ENCODE measurements at places on chromosomes 1 and 21. TPM values are rescaled to one million over a fixed set of nuclear protein-coding genes. Genes with fewer than 3 reads are reported as not detected.
A peak's percentile ranks its signal among the peaks of the same experiment; 100 is the strongest.

The FOXO6 gene
- total RNA-seq, result 0.63 TPM

The LCE1B gene
- not detected for total RNA-seq

The G0S2 gene
- 10.6 TPM for total RNA-seq

The RGS4 gene
- 1.1 TPM for total RNA-seq

The RCAN3 gene
- 14.9 TPM for total RNA-seq

The LGR6 gene
- total RNA-seq, result 1.5 TPM

- H3K27ac ChIP-seq, result peak within 1 kb of the TSS; percentile 82
- H3K36me3 ChIP-seq, result no peaks in the 10 kb centered on the region
- no peaks in the 10 kb centered on the region for H3K27me3 ChIP-seq
- peaks cover 6% of the 10 kb centered on the region for H3K4me1 ChIP-seq
- H3K4me3 ChIP-seq, result peak within 1 kb of the TSS; percentile 69
- DNase-seq, result peak; percentile 93
Observed at GRCh38 chr1:167629681-167630567, at the start of gene RCSD1. TSS of gene RCSD1 (plus strand) at chr1:167630232. CDS start at chr1:167630424, 192 bp downstream.

DNA sequence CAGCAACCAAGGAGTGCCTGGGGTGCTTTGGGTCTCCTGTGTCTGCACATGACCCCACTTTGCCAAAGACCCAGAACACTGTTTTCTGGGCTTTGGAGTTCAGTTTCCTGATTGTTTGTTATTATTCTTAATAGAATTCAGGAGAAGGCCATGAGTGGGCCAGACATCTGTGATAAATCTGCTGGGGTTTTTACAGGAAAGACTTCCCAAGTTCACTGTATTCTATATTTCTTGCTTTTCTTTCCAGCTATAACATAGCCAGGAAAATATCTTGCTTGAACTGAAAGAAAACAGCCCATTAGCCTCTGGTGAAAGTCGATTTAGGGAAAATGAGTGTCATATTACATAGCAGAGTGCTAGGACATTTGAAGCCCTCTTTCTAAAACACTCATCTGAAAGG is 345.1 kb upstream of the USP24 start:
- no peaks in the 10 kb centered on the region for H3K4me1 ChIP-seq
- no peaks in the 10 kb centered on the region for H3K27me3 ChIP-seq
- H3K4me3 ChIP-seq, result no peak overlapping the region
- no peaks in the 10 kb centered on the region for H3K36me3 ChIP-seq
- no peak for DNase-seq

DNA sequence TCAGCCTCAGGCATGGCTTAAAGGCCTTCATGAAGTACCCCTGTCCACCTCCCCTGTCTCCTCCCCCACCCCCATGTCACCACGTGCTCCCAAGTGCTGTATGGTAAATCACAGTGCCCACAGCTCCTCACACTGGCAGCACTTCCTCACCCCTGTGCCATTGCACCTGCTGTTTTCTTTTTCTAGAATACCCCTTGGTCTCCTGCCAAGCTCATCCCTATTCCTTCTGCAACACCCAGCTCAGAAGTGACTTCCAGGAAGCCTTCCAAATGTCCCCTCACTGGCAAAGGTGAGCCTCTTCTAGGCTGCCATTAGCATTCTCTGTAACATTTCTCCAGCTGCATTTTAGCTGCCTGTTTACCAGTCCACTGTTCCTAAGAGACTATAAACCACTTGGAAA is 9.4 kb downstream of the AKNAD1 start:
- no peaks in the 10 kb centered on the region for H3K36me3 ChIP-seq
- H3K27me3 ChIP-seq, result no peaks in the 10 kb centered on the region
- no peak overlapping the region for H3K4me3 ChIP-seq
- peaks cover 2% of the 10 kb centered on the region for H3K4me1 ChIP-seq
- H3K27ac ChIP-seq, result no peak overlapping the region
- DNase-seq, result no peak

DNA sequence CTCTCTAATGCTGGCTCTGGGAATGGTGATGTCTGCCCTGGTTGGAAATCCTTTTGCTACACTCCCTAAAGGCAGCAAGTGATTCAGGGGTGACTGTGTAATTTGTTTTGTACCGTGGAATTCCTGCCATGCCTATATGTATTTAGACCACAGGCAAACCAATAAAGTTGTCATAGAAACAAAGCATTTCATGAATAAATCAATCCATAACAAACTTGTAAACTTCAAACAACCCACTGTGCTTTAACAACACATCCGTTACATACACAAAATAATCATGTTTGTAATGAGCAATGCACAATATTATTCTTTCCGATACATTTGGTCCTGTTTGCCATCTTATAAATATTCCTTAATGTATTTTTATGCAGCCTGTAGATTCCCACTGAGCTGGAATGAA is 330.3 kb upstream of the SNX7 start:
- no peak overlapping the region for H3K27ac ChIP-seq
- H3K4me3 ChIP-seq, result no peak overlapping the region
- DNase-seq, result no peak

- no peak overlapping the region for H3K4me3 ChIP-seq
- DNase-seq, result no peak
- H3K36me3 ChIP-seq, result no peaks in the 10 kb centered on the region
- H3K4me1 ChIP-seq, result no peaks in the 10 kb centered on the region
- no peak overlapping the region for H3K27ac ChIP-seq
- H3K27me3 ChIP-seq, result no peaks in the 10 kb centered on the region
Observed at GRCh38 chr1:193537266-193538002, 351.0 kb upstream of the B3GALT2 start.

- H3K36me3 ChIP-seq, result no peaks in the 10 kb centered on the region
- H3K4me3 ChIP-seq, result no peak overlapping the region
- peak overlapping the region; percentile 41 for H3K27ac ChIP-seq
- DNase-seq, result peak; percentile 85
- peaks cover 8% of the 10 kb centered on the region for H3K4me1 ChIP-seq
Observed at GRCh38 chr1:228902781-228903433, 167.6 kb downstream of the RHOU start.

DNA sequence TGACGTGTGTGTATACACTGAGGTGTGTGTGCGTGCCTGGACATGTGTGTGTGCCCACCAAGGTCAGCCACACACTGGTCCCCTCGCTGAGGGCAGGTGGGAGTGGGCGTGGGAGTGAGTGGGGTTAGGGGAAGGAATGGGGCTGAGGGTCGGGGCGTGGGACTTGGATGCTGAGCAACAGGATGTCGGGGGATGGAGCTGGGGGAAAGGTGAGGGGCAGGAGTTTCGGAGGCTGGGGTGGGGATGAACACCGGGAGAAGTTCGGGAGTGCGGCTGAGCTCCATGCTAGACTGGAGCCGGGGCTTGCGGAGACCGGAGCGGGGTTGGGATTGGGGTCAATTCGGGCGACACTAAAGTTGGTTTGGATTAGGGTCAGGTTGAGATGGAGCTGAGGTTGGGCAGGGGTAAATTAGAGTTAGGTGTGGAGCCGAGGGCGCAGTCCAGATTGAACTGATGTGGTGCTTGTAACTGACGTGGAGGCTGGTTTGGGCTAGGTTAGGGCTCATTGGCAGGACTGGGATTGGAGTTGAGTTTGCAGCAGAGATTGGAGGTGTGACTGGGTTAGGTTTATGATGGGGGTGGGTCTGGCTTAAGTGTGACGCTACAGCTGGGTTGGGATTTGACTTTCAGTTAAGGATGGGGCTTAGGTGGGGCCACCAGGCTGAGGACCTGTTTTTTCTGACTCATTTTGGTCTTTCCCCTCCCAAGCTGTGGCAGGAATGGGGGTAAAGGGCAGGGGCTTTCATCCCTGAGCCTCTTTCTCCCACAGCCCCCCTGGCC is 3.3 kb upstream of the GUCA2A start:
- H3K27ac ChIP-seq, result no peak overlapping the region
- peaks cover 30% of the 10 kb centered on the region for H3K4me1 ChIP-seq
- no peaks in the 10 kb centered on the region for H3K36me3 ChIP-seq
- H3K4me3 ChIP-seq, result no peak overlapping the region

DNA sequence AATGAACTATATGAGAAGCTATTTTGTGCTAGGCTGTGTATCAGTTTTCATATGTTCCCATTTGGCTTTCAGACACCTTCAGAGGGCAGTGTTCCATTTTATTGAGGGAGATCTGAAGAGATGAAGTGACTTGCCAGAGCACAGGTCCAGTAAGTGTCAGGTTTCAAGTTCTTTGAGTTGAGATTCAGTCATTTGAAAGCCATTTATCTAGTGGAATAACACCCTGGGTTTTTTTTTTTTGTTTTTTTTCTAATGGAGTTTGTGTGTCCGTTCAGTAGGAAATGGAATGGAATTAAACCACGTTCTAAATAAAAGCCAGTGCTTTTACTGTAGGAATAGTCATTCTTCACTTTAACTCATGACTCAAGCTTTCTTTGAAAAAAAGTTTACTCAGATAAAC is 652.9 kb upstream of the USP24 start:
- no peak overlapping the region for H3K4me3 ChIP-seq
- no peaks in the 10 kb centered on the region for H3K4me1 ChIP-seq
- H3K36me3 ChIP-seq, result no peaks in the 10 kb centered on the region
- H3K27me3 ChIP-seq, result no peaks in the 10 kb centered on the region
- no peak for DNase-seq

GRCh38 chr1:17582124-17582774 is 42.8 kb downstream of the ARHGEF10L start:
- H3K4me1 ChIP-seq, result peaks cover 39% of the 10 kb centered on the region
- H3K36me3 ChIP-seq, result no peaks in the 10 kb centered on the region
- H3K27me3 ChIP-seq, result peaks cover 4% of the 10 kb centered on the region
- no peak overlapping the region for H3K27ac ChIP-seq
- no peak for DNase-seq

DNA sequence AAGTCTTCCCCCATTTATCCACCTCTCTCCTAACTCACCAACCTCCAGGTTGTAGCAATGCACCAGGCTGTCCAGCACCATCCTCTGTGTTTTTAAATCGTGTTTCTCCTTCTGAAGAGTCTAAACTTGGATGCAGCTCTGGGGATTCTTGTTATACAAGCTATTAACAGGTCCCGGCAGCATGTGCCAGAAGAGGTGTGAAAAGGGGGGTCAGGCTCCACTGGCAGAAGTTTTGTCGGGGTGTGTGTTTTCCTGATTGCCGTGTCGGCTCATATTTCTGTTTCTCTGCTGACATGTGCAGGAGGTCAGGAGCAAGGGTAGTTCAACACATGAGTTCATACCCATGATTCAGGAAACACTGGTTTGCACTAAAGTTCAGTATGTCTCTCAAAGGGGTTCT is 658.6 kb upstream of the CAMK1G start:
- DNase-seq, result no peak
- H3K4me3 ChIP-seq, result no peak overlapping the region
- no peaks in the 10 kb centered on the region for H3K4me1 ChIP-seq
- no peaks in the 10 kb centered on the region for H3K27me3 ChIP-seq
- H3K36me3 ChIP-seq, result no peaks in the 10 kb centered on the region
